ENCODE measurements at places on chromosomes 12 and 14.

DNA sequence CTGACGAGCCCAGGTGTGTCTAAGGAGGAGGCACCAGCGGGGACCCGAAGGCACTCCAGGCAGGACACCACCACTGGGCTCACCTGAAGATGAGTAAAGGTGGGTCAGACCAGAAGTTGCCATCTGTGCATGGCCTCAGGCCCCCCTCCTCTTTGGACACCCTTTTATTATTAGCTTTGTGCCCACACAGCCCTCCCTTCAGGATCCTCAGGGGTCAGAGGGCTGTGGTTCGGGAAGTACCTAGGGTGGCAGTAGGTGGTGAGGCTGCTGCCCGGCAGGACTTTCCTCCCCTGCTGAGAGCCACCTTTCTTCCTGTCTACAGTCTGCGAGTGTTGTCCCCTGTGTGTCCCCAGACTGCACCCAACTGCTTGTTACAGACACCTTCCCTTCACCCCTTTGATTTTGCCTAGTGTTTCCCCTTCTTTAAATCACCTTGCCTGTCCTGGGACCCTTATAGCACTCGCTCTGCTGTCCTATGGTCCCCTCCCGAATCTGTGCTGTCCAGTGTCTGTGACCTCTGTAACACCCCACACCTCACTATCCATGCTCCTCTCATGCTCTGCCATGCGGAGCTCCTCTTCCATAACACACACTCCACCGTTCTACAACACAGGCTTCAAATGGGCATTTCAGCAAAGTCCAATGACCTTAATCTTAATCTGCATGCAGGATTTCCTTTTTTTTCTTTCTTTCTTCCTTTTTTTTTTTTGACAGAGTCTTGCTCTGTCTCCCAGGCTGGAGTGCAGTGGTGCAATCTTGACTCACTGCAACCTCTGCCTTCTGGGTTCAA lies 25.7 kb downstream of the SOAT2 start:
- no peak for DNase-seq
- H3K27ac ChIP-seq = no peak overlapping the region
- H3K27me3 ChIP-seq = no peaks in the 10 kb centered on the region
- H3K36me3 ChIP-seq = no peaks in the 10 kb centered on the region
- H3K4me1 ChIP-seq = no peaks in the 10 kb centered on the region

DNA sequence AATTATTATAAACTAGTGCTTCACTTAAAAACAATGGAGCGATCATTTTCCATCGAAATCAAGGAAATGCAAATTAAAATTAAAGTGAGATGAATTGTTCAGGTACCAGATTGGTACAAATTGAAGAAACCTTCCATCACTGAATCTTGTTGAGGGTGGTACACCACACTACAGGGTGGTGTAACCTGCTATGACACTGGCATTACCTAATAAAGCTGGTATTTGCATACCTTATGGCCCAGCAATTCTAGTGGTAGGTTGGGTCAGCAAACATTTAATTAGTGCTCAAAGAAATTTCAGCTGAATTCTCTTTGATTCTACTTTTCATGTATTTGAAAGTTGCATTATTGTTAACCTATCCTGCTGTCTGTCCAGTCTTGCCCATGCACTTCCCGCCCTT lies 9.2 kb downstream of the TIGAR start:
- no peak for DNase-seq
- H3K4me1 ChIP-seq = no peaks in the 10 kb centered on the region
- no peaks in the 10 kb centered on the region for H3K36me3 ChIP-seq
- H3K27ac ChIP-seq = no peak overlapping the region
- H3K27me3 ChIP-seq = no peaks in the 10 kb centered on the region

- H3K4me1 ChIP-seq = peaks cover 10% of the 10 kb centered on the region
- no peaks in the 10 kb centered on the region for H3K27me3 ChIP-seq
- H3K27ac ChIP-seq = no peak overlapping the region
- no peaks in the 10 kb centered on the region for H3K36me3 ChIP-seq
- no peak overlapping the region for H3K4me3 ChIP-seq
Measured at GRCh38 chr12:86663716-86664115, 407.5 kb upstream of the MGAT4C start.

DNA sequence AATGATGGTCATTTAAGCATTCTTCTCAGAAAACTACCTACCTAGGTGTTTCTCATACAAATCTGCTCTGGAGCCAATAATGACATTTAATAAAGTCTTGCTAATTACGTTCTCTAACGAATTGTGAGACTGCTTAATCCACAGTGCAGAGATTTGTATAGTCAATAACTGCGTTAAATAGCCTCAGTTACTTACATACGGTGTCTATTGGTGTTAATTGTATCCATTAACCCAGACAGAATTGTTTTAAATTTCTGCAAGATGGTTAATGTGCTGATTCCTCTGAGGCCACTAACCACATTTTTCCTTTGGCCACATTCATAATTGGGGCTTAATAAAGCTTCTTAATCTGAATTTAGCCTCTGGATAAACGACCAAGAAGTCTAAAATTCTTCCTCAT lies 171.7 kb downstream of the SLC41A2 start:
- H3K4me1 ChIP-seq = no peaks in the 10 kb centered on the region
- no peaks in the 10 kb centered on the region for H3K36me3 ChIP-seq
- no peak overlapping the region for H3K4me3 ChIP-seq
- H3K27ac ChIP-seq = no peak overlapping the region
- no peak for DNase-seq
- H3K27me3 ChIP-seq = no peaks in the 10 kb centered on the region

GRCh38 chr12:48957141-48958048 lies at the start of gene ARF3:
Gene ARF3, minus strand, starts transcription at chr12:48957487. Its CDS starts 16,392 bp downstream, at chr12:48941095.
- no peaks in the 10 kb centered on the region for H3K27me3 ChIP-seq
- H3K4me3 ChIP-seq = peak within 1 kb of the TSS; percentile 75
- H3K27ac ChIP-seq = peak within 1 kb of the TSS; percentile 12
- DNase-seq = peak; percentile 96
- H3K4me1 ChIP-seq = peaks cover 17% of the 10 kb centered on the region

DNA sequence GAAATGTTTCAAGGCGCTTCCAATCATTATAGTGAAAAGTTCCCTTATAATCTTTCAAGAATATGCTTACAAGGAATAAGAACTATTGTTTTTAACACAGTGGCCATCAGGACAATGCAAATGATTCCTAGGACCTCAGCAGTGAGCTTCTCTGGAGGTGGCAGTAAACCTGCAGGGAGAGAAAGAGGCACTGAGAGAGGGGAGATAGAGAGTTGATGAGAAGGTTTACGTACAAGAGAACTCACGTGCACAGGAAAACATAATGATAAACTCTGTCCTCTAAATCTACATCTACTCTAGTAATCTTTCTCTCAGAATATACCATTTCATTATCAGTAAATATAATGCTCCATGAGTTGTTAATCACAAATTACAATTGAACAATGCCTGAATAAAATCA lies 715 bp downstream of the KLRC4 start:
- no peaks in the 10 kb centered on the region for H3K36me3 ChIP-seq
- H3K27ac ChIP-seq = no peak overlapping the region
- no peaks in the 10 kb centered on the region for H3K4me1 ChIP-seq
- H3K4me3 ChIP-seq = no peak overlapping the region
- no peaks in the 10 kb centered on the region for H3K27me3 ChIP-seq
- no peak for DNase-seq

DNA sequence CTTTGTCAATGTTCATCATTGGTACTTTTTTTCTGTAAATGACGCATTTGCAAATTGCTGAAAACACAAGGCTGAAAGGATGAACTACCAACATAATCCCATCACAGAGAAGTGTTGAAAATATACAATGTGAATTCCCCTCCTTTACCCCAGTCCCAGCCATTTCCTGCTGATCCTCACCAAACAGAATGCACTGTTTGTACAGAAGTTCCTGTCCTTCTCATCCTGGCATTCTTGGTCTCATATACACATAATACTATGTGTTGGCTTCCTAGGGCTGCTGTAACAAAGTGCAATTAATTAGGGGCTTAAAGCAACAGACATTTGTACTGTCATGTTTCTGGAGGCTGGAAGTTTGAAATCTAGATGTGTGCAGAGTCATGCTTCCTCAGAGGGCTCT lies 836.2 kb upstream of the MGAT4C start:
- H3K4me1 ChIP-seq = no peaks in the 10 kb centered on the region
- H3K27ac ChIP-seq = no peak overlapping the region
- no peak overlapping the region for H3K4me3 ChIP-seq
- H3K36me3 ChIP-seq = no peaks in the 10 kb centered on the region
- DNase-seq = no peak

DNA sequence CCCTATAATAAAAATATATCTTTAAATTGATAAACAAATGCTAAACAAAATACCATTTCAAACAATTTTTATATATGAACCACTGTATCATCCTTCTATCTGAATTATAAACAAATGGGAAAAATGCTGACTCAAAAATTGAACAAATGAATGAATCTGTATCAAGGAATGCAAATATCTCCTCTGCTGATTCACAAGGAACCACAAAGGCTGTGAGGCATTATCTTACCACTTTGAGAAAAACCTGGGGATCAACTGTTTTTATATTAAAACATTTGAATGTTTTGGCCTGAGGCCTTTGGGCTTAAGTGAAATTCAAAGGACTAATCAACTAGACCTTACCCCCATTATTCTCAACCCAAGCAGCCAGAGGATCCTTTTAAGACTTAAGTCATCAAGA lies 86.3 kb downstream of the EML5 start:
- no peaks in the 10 kb centered on the region for H3K27me3 ChIP-seq
- no peaks in the 10 kb centered on the region for H3K4me1 ChIP-seq

DNA sequence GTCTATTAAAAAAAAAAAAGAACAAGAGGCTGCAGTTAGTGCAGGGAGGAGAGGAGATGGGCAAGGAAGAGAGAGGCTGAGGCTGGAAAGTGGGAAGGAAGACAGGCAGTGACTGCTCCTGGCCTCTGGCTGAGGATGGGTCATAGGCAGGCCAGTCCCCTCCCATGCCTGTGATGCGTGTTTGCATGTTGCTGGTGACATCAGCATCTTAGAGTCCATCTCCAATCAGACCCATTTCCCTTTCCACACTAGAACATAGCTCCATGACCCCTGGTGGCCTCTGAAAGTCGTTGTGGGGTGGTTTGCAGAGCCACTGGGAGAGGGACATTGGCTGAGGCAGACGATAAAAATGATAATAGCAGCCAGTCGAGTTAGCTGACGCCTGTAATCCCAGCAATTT lies 132.9 kb downstream of the PTPN11 start:
- no peak overlapping the region for H3K4me3 ChIP-seq
- H3K4me1 ChIP-seq = no peaks in the 10 kb centered on the region
- no peaks in the 10 kb centered on the region for H3K36me3 ChIP-seq
- no peaks in the 10 kb centered on the region for H3K27me3 ChIP-seq

- H3K36me3 ChIP-seq = no peaks in the 10 kb centered on the region
- H3K27me3 ChIP-seq = no peaks in the 10 kb centered on the region
- no peak for DNase-seq
- H3K4me3 ChIP-seq = no peak overlapping the region
- no peak overlapping the region for H3K27ac ChIP-seq
- no peaks in the 10 kb centered on the region for H3K4me1 ChIP-seq
Measured at GRCh38 chr12:80032946-80033345, 66.4 kb upstream of the OTOGL start.

GRCh38 chr14:92173668-92174067 lies 51.9 kb downstream of the CPSF2 start:
- no peak overlapping the region for H3K27ac ChIP-seq
- H3K27me3 ChIP-seq = no peaks in the 10 kb centered on the region
- H3K36me3 ChIP-seq = no peaks in the 10 kb centered on the region
- no peak for DNase-seq

- no peaks in the 10 kb centered on the region for H3K27me3 ChIP-seq
- no peak overlapping the region for H3K27ac ChIP-seq
- H3K36me3 ChIP-seq = no peaks in the 10 kb centered on the region
- no peaks in the 10 kb centered on the region for H3K4me1 ChIP-seq
- H3K4me3 ChIP-seq = no peak overlapping the region
- no peak for DNase-seq
Measured at GRCh38 chr12:75864161-75864560, 167.4 kb downstream of the PHLDA1 start.

GRCh38 chr12:123546281-123546680 lies 12.8 kb upstream of the RILPL1 start:
- H3K4me3 ChIP-seq = no peak overlapping the region
- H3K27ac ChIP-seq = no peak overlapping the region
- no peaks in the 10 kb centered on the region for H3K4me1 ChIP-seq
- no peaks in the 10 kb centered on the region for H3K27me3 ChIP-seq
- H3K36me3 ChIP-seq = no peaks in the 10 kb centered on the region

DNA sequence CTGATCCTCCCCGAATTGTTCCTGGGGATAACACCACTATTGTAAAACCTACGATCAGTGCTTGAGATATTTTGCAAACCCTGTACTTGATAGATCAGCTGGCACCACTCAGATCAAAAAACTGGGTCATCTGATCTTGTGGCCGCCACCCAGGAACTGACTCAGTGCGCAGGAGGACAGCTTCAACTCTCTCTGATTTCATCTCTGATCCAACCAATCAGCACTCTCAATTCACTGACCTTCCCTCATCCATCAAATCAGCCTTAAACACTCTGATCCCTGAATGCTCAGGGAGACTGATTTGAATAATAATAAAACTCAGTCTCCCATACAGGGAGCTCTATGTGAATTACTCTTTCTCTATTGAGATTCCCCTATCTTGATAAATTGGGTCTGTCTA lies 4.2 kb upstream of the XPOT start:
- DNase-seq = no peak
- peaks cover 4% of the 10 kb centered on the region for H3K4me1 ChIP-seq
- H3K27ac ChIP-seq = no peak overlapping the region
- no peak overlapping the region for H3K4me3 ChIP-seq
- no peaks in the 10 kb centered on the region for H3K27me3 ChIP-seq
- H3K36me3 ChIP-seq = no peaks in the 10 kb centered on the region

DNA sequence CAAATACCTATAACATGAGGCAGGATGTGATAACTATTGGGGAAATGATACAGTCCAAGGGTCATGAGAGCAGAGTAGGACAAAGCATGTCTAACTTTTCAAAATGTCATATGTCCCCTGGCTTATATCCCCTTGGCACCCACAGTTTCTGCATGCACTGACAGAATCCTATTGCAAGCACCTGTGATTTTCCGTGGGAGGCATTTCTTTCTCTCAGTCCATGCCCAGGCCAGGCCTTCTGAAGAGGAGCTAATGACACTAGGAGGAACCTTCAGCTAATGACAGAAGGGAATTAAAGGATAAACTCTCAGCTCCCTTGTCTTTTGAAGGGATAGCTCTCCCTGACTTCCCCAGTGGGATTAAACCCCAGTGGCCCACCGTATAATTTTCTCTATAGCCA lies 249.2 kb downstream of the TTC6 start:
- no peaks in the 10 kb centered on the region for H3K36me3 ChIP-seq
- H3K27me3 ChIP-seq = no peaks in the 10 kb centered on the region

Measured in thyroid gland (tissue), 4 donors.